Liver (tissue), 10 donors: ENCODE measurements at places on chromosomes 13 and 19. TPM values are rescaled to one million over a fixed set of nuclear protein-coding genes. Genes with fewer than 3 reads are reported as not detected.
A peak's percentile ranks its signal among the peaks of the same experiment; 100 is the strongest.

GRCh38 chr19:2726904-2727639, 5.9 kb upstream of the DIRAS1 start:
- no peak for DNase-seq

The GGACT gene
- total RNA-seq = 4.9 TPM

- DNase-seq = no peak
Observed at GRCh38 chr13:40096357-40096901, 441.0 kb downstream of the COG6 start.

DNA sequence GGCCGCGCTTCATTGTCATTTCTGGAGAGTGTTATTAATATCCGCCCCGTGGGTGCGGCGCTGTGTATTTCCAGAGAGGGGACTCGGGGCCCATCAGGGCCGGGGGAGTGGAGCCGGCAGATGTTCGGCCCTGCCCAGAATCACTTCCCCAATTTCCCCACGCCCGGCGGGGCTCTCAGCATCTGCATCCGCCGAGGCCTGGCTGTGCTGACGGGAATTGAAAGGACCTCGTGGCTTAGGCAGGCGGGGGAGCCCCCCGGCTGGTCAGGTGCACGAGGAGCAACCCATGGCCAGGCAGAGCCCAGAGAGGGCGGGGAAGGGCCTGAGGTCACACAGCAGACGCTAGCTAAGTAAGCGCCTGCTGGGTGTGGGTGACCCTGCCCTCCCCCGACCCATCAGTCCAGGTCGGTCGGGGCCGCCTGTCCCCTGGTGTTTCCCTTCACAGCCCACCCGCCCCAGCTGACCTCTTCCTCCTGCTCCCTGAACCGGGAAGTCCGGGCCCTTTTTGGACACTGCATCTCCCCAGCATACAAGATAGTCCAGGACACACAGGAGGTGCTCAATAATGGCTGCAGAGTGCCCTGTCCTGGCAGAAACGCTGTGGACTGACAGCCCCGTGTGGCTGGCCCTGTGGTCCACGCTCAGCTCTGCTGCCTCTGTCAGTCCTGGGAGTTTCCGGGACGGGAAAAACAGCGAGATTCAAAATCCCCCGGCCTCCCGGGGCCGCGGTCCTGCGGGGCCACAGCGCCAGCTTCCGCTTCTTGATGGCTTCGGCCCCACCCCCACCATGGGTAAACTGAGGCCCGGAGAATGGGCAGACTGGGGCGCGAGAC, 22.1 kb downstream of the ARID3A start:
- no peak for DNase-seq

The ZNF302 gene
- total RNA-seq = 18.6 TPM

The SAMD1 gene
- total RNA-seq = 33.0 TPM

The CD37 gene
- 9.6 TPM for total RNA-seq

DNA sequence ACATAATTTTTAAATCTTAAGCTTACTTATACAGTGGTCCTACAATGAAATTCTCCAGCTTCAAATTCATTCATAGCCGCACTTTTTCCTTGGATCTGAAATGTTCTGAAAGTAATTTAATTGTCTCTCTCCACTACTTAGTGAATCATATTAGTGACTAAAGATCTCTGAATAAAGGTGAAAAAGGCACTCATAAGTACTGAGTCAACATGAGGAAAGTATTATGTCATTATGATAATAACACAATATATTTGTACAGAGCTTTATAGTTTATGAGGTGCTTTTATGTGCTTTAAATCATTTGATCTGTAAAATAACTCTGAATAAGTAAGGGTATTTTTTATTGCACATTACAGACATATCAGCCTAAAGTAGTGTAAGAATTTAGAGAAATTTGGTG, 628.2 kb upstream of the SLITRK5 start:
- DNase-seq = no peak

GRCh38 chr13:50401049-50401505, 385.8 kb downstream of the KCNRG start:
- DNase-seq = no peak

DNA sequence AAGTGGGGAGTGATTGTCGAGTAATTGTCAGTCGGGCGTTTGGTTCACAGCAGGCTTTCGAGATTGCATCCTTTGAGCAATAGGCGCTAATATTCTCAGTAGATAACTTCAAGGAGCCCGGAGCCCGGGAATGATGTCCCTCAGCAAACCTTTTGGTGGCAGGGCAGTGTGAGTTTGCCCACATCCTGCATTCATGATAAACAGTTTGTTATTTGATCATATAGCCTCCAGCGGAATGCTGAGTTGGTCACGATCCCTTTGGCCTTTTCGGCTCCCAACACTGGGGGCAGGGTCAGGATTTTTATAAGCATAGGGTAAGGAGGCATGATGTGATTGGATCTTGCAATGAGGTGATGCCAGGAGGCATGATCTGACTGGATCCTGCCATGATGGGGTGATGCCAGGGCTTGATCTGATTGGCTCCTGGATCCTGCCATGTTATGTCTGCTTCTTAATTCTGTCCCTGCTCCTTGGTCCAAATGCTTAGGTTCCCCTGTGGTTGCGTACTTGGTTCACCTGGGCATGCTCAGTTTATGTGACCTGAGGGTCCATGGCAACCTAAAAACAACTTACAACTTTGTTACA, 38.2 kb upstream of the IGSF23 start:
- DNase-seq = no peak

DNA sequence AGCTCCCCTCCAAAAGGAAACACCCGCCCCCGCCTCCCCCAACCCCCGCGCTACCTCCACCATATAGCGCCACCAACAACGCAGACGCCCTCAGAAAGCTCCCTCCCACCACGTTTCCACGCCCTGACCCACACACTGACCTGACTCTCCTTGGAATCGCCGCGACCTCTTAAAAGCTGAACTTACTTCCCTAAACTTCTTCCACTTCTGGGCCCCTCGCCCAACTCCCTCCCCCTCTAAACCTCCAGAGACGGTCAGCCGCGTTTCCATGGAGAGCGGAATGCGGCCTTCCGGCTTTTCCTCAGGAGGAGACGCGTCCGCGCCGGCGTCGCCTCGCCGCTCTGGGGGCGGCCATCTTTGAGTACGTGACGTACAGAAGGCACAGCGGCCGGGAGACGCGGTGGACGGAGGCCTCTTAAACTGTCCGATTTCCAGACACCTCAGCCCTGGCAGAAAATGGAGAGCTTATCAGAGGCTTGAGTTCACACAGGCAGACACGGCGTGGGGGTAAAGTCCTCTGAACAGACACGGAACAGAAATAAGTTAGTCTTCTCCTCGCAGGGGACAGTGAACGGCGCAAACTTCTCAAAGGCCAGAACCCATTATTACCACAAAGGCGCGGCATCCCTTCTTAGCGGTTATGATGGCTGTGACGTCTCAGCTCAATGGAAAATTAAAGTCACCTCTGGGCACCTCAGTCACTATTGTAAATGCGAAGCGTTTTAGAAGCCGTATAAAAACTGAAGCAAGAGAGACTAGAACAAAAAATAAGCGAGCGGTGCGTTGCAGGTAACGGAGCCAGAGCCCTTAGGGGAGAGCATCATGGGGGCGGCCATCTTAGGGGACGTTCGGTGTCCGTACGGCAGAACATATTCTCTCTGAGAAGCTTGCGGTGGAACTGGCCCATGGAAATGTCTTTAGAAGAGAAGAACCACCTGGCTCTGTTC, at the start of gene ZNF432:
Gene ZNF432 (minus strand): TSS at position 284 of the 947 bp plus-strand sequence. CDS start 1,970 bp downstream, outside the sequence.
- DNase-seq = peak; percentile 85

- DNase-seq = no peak
Observed at GRCh38 chr19:35232912-35233311, 4.4 kb upstream of the FAM187B start.

GRCh38 chr19:31110336-31110735, 238.9 kb downstream of the TSHZ3 start:
- DNase-seq = no peak

DNA sequence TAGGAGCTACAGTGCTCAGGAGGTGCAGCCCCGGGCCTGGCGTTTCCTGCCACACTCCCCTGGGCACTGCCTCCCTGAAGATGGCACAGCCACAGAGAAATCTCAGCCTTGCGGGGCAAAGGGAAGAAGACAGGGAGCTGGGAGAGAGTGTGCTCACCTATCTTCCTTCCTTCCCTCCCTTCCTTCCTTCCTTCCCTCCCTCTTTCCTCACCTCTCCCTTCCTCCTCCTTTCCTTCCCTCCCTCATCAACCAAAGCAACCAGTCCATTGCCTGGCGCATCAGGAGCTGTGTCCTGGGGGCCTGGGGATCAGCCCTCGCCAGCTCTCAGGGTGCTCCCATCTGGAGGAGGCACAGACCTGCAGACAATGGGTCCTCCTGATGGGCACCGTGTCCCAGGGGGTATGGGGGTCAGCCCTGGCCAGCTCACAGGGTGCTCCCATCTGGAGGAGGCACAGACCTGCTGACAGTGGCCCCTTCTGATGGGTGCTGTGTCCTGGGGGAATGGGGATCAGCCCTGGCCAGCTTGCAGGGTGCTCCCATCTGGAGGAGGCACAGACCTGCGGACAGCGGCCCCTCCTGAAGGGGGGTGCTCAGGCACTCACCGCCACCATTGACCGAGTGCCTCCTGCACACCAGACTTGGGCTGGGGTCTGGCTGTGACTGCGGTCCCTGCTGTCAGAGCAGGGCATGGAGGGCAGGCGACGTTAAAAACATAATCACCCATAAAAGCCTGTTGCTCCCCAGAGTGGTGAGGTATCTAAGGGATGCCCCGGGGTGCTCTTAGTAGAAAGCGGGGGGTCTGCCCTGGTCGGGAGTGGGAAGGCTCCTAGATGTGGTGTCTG, 120.2 kb downstream of the URI1 start:
- DNase-seq = no peak

- DNase-seq = no peak
Observed at GRCh38 chr13:43776006-43776405, 10.8 kb downstream of the ENOX1 start.

GRCh38 chr19:7506385-7507328, 9.2 kb upstream of the ZNF358 start:
- peak; percentile 82 for DNase-seq

DNA sequence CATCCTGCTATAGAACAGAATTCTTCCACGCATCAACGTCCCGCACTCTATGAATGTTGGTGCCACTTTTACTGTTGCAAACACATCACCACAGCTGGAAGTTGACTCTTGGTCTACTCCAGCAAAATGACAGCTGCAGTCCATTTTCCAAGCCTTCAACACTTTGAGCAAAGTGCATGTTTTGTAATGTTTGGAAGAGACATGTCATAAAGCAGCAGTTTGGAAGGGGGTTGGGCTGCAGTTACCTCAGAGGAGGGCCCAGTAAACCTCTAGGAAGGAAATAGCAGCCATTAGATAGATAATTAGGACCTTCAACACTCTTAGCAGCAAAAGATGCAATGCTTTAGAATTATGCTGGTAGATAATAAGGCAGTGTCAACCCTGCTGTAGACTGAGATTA, 323.6 kb downstream of the TDRD3 start:
- no peak for DNase-seq

- DNase-seq = no peak
Observed at GRCh38 chr19:35136977-35137702, 1.5 kb upstream of the FXYD1 start.

GRCh38 chr19:18480006-18480691, 41.7 kb downstream of the ELL start:
- DNase-seq = no peak

The FFAR1 gene
- not detected for total RNA-seq

The CA11 gene
- total RNA-seq = 0.33 TPM

GRCh38 chr19:51458051-51458645, at the start of gene SIGLEC8:
Gene SIGLEC8, minus strand, starts transcription at chr19:51458454. Its CDS starts 67 bp downstream, at chr19:51458387.
- DNase-seq = no peak

DNA sequence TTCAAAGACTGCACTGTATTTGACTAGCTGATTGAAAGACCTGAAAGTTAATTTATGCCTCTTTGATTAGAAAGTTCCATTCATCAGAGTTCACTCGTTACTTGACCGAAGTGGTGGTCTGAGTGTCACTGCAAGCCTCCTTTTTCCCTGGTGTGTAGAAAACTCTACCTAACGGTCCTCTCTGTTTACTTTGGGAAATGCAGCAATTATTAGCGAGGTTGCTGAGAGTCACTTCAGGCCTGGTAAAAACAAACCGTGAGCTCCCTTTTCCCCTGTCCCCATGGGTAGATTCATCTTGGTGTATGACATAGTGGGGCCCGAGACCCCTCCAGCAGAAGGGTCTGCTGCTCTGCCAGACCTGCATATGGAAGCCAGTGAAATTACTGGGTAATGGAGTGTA, 126.8 kb upstream of the RNF113B start:
- no peak for DNase-seq

GRCh38 chr13:65595916-65596315, 1634.2 kb downstream of the PCDH9 start:
- no peak for DNase-seq

The IGSF23 gene
- total RNA-seq = 2.8 TPM

DNA sequence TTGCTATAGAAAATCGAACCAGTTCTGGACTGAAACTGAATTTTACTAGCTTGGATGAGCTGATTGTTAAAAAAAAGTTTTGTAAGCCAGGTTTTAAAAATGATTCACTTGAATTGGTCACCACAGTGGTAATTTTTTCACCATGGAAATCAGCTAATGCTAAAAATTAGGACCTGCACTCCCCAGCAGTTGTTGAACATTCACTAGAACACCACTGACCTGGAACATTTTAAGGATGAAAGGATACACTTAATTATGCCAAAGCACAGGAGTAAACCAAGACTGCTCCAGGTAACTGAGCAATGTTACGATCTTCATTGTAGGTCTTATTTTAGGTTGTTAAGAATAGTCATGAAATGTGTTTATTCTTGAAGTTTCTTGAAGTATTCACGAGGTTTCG, 1342.6 kb upstream of the SPRY2 start:
- DNase-seq = no peak

DNA sequence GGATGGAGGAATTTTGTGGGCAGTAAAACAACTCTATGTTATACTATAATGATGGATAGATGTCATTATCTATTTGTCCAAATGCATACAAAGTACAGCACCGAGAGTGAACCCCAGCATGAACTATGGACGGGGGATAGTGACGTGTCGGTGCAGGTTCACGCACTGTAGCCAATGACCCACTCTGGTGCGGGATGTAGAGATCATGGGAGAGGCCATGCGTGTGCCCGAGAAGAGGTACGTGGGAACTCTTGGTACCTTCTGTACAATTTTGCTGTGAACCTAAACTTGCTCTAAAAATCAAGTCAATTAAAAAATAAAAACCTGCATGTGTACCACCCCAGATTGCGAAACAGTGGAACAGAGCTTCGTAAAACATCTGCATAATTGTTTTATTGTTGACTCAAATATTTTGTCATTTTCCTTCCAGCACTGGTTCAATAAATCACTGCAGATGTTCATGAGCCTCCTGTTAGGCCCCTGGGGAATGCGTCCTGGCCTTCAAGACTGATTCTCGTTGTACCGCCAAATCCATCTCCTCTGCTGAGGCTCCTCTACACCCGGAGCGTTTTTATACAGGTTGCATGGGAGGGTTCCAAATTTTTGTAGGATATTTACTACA, 30.9 kb downstream of the COL4A1 start:
- no peak for DNase-seq

- no peak for DNase-seq
Observed at GRCh38 chr13:24541127-24541475, 28.5 kb upstream of the PARP4 start.

- no peak for DNase-seq
Observed at GRCh38 chr13:41644742-41645141, 187.4 kb downstream of the RGCC start.

DNA sequence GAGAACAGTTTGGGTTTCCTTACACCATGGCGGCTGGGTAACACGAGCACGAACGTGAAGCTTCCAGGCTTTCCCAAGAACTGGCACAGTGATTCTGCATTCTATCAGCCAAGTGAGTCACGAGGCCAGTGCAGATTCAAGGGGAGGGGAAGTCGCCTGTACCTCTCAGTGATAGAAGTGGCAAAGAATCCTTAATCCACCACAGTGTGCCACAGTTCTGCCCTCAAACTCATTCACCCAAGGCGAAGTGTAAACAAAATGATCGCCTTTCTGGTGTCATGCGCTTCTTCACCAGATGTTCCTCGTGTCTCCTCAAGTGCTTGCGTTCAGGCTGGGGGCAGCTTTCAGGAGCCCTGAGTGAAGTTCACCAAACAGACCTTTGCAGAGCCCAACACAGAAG, 24.9 kb upstream of the AMER2 start:
- no peak for DNase-seq
